MCF 10A (cell line): ENCODE measurements at places on chromosomes 5 and 9. TPM values are rescaled to one million over a fixed set of nuclear protein-coding genes. Genes with fewer than 3 reads are reported as not detected.

The FBXW2 gene
- total RNA-seq = 53.9 and 58.4 TPM in 2 replicates

The SHC3 gene
- 0.02 and 0.32 TPM in 2 replicates for total RNA-seq

The CYLC2 gene
- total RNA-seq = not detected in 2 replicates

The SMC5 gene
- total RNA-seq = 29.8 and 31.9 TPM in 2 replicates

The PCDHA4 gene
- total RNA-seq = 0.16 and 0.49 TPM in 2 replicates

DNA sequence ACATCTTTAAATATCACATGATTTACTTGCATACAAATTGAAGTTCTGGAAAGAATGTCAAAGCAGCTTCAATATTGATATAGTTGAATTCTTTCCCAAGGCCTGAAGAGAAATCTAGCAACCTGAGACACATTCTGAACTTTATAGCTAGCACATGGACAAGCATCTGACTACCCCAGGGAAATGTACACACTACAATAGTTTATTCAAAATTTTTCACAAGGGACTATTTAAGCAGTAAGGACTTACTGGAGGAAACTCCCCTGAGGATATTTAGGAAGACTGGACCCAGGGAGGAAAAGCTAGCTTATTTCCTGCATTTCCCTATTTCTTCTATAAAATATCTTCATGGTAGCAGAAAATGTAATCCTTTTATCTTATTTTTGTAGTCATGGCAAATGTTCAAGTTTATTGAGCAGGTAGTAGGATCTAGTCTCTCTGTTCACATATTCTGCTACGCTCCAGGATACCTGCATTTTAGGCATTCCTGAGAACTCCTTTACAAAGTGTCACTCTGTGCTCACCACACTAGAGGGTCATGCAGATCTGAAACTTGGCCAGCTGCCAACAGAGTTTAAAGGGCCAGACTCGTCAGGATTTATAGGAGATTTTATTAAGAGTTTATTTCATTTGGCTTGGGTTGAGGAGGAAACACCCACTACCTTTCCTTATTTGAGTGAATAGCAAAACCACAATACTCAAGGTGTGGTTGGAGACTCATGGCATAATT lies 348.4 kb upstream of the FTMT start:
- peak; percentile 59 for DNase-seq

DNA sequence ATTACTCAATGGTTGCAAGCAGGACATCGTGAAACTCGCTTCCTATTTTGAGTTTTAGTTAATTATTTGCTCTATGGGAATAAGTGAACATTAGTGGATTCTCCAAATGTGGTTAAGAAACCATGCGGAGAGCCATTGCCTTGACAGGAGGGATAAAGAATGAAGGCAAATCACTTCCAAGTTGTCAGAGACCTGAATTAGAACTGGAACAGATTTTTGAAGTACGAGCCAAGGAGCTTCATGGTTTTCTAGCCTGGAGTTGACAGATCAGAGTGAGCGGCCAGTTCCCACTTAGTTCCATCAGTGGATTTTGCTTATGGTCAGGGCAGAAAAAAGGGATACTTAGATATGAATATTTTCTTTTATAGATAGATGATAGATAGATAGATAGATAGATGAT lies 171.4 kb upstream of the CDH10 start:
- no peak for DNase-seq
